ENCODE measurements at places on chromosomes 1 and 21.

- DNase-seq = peak; percentile 32
Measured at GRCh38 chr21:39348355-39349210, at the start of gene HMGN1. HMGN1 (minus strand) TSS chr21:39349088; CDS start chr21:39348917, 171 bp downstream.

GRCh38 chr1:221963742-221964141 lies 221.9 kb upstream of the DUSP10 start:
- DNase-seq = no peak

DNA sequence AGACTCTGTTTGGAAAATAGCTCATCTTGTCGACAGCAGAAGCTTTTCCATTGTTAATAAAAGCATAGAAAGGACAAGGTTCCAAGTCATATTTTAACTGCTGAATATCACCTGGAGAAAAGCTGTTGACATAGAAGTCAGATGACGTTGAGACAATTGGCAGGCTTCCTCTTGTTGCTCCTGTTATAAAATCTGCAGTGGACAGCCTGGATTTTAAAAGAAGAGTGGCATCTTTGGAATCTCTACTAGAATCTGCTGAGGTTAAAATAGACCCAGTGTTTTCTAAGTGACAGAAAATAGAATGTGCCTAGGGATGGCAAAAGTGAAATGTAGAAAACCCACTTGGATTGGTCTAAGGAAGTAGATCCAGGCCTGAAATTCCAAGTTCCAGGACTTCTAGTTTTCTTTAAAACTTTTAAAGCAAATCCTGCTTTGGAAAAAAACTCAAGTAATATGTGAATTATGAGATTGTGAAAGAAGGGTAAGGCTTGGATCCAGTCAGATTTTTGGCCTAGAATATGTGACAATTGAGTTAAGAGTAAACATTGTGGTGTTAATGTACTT lies 53.6 kb upstream of the NEXN start:
- DNase-seq = no peak

DNA sequence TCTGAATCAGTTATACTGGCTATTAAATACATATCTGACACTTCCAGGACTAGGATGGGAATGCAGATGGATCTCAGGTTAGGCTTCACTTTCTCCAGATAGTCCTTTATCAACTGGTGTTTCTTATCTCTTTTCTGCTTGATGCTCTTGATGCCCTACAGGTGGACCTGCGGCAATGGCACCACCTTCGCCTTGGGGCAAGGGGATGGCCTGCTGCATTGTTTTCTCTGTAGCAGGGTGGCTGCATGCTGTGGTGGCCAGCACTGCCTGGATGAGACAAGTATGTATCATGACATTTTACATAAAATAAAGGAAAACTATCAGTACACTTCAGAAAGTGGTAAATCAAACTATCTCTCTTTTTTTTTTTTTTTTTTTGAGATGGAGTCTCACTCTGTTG lies 217.7 kb upstream of the ZP4 start:
- no peak for DNase-seq

GRCh38 chr21:35336534-35336933 lies 287.4 kb upstream of the RUNX1 start:
- DNase-seq = no peak

GRCh38 chr1:152107984-152108881 lies 7.0 kb downstream of the TCHH start:
- no peak for DNase-seq

DNA sequence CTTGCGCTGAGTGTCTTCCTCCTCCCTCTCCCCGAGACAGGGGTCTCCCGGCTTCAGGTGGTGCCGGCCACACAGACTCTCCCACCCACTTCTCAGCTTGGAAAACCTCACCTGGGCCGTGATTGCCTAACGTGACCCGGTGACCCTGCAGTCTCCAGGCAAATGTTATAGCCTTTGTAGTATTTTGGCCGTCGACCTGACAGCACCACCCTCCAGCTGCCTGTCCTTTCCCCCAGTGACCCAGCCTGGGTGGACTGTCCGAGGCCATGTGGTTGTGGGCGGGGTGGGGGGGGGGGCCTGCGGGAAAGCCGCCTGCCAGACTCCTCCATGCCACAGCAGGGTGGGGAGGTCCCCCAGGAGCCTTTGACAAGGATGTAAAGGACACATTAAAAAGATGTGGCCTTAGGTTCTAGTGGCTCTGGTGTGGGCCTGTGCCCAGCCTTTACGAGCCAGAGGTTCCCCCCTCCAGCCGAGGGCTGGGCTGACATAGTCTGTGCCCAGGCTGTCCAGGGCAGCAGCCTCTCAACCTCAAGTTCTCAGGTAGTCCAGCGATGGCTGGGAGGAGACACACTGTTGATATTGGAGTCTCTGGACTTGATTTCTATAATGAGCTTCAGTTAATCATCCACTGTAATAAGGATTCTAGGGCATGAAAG lies 8.1 kb downstream of the TOR3A start:
- no peak for DNase-seq

DNA sequence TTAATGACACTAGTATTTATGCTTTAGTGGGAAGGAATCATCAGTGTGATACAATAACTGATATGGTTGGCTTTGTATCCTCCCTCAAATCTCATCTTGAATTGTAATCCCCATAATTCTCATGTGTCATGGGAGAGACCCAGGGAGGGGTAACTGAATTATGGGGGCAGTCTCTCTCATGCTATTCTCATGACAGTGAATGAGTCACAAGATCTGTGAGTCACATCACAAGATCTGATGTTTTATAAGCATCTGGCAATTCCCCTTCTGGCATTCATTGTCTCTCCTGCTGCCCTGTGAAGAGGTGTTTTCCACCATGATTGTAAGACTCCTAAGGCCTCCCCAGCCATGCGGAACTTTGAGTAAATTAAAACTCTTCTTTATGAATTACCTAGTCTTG lies 1760.3 kb downstream of the NCAM2 start:
- DNase-seq = no peak

DNA sequence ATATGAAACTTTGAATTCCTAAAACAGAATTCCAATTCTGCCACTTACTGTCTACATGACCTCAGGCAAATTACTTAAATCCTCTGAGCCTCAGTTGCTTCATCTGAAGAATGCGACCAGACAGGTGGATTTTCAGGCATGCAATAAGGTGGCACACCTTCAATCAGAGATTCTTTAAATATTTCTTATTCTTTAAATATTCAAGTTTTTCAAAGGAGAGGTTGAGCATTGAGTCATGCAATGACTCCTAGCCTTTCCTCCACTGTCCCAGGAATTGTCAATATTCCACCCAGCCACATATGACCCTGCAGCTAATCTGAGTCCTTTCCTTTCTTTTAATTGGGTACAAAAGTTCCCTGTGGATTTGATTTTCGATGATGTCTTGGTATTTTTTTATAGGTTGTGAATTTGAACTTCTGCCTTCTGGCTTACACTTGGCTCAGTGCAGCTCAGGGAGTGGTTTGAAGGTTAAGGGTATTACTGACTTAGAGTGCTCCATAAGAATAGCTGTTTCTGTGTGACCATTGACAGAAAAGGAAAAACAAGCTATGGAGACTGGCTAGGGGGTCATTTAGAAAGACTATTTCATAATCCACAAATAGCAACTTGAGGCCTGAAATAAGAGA lies 52.2 kb upstream of the PRDX6 start:
- DNase-seq = no peak

DNA sequence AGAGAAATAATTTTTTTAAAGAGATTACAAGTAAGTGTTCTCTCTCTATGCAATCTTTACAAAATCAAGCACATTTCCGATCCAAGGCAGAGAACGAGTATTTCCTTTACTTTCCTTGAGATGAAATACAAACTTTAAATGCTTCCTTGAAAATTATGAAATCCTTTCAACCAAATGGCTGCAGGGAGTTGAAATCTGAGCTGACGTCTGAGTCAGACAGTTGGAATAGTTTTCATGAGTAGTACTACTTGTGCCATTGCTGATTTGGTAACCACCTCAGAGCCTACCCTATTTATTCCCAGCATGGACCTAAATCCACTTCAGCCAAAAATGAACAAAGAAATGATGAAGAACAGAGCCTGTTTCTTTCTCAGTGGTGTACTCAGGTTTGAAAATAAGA lies 183.6 kb downstream of the GIPC2 start:
- no peak for DNase-seq

DNA sequence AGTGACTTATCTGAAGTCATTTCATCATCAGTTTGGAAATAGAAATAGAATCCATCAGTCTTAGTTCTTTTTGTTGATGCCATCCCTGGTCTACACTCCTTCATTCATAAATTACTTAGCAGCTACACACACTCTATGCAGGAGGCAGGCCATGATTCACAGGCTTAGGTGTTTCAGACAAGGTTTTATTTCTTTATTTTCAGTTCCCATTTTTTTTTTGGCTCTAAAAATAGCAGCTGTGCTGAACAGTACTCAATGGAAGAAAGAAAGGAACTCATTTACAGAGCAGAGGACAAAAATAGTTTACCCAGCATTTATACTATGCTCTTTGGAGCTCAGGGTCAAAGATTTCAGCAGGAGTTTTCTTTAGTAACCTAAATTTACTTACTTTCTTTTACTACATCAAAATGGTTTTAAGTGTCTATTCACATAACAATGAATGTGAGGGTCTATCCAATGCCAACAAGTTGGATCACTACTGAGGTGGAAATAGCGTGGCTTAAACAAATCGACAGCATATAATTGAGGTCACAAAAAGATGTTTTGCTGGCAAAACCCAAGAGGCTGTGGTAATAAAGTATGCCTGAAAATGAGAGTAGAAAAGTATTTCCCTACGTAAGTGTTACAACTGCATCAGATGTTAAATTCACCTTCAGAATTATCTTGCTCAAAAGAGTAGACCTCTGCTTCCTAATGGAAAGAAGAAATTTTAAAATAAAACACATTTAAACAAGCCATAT lies 7.7 kb downstream of the KRTAP19-8 start:
- DNase-seq = no peak

- DNase-seq = no peak
Measured at GRCh38 chr1:7644961-7645750, 125.9 kb upstream of the VAMP3 start.

DNA sequence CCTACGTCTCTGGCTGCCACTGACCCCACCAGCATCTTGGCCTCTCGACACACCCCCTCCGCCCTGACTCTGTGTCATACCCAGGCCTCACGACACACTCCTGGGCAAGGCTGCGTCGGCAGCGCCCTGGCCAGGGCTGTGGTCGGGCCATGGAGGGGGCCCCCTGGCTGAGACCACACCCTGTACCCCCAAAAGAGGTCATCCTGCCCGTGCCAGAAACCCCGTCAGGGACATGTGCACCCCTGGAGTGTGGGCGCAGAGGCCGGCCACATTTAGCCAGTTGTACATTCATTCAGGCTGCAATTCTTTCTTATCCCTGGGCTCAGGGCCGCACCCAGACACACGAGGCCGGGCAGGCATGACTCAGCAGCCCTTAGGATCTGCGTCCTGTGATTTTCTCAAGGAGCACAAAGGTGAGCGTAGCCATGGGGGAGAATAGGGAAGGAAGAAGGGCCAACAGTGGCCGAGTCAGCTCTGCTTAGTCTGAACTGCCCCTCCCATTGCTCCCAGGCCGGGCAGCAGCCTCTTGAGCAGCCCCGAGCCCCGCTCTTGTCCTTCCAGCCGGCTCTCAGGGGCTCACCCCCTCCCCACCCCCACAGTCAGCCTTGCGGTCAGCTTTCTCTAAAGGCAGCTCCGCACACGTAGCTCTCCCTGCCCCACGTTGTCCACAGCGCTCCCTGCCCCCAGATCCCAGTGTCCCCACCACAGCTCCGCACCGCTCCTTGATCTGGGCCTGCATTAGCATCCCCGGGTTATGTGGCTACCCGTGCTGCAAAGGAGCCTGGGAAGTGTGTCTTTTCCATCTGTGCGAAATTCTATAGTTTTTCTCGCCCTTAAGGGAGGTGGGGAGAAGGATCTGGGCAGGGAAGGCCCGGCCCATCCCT lies 7.9 kb downstream of the CSTB start:
- DNase-seq = no peak

DNA sequence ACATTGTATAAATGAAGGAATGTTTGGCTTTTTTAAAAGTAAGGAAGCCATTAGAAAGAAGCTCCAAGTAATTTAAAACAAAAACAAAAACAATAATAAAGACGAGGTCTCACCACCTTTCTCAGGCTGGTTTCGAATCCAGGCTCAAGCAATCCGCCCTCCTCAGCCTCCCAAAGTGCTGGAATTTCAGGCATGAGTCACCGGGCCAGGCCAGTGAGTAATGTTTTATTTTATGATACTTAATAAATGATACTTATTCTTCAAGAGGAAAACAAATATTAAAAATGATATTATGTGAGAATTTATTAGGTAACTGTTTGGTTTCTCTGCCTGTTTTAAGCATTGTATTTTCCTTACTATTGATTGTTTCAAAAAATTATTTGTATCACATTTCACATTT lies 201.4 kb upstream of the BRINP3 start:
- DNase-seq = no peak

DNA sequence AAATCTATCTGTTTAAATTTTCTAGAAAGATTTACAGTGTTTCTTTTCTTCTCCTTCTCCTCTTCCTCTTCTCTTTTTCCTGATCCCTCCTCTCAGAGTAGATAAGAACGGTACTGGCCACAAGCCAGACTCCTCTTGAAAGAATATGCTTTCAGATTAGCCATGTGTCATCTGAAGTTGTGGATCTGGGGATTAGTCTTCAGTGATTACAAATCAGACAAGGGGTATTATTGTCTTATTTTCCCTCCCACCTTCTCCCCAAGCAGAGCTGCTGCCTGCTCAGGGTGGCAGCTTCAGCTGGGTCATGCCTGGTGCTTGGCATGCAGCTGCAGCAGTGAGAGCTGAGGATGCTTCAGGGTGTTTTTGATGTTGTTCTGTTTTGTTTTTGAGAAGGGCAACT lies 42.7 kb downstream of the SGIP1 start:
- no peak for DNase-seq

DNA sequence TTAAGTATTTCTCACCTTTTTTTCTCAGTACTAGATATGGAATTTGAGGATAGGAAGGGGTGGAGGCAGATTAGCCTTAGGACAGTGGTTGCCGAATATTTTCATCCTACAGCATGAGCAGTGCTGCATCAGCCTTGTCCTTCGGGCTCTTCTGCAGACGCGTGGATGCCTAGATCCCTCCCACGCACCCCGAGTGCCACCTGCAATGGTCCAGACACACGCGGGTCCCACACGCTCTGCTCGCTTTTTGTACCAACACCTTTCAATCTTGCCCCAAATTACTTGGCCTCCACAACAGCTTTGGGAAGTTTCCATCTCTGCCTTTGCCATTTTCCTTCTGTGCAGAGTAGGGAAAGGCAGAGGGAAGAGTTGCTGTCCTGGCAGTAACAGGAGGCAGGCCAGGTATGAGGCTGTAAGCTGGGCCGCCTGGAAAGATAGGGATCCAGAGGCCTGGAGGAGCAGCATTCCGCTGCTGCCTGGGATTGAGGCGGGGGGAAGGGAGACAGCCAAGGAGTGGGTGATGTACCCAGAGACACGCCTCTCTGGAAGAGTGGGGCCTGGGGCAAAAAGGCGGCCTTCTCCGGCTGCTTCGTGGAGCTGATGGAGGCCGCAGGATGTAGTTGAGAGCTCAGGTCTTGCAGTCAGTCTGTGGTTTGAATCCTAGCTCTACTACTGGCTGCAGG lies 467.7 kb downstream of the KIF26B start:
- DNase-seq = no peak

DNA sequence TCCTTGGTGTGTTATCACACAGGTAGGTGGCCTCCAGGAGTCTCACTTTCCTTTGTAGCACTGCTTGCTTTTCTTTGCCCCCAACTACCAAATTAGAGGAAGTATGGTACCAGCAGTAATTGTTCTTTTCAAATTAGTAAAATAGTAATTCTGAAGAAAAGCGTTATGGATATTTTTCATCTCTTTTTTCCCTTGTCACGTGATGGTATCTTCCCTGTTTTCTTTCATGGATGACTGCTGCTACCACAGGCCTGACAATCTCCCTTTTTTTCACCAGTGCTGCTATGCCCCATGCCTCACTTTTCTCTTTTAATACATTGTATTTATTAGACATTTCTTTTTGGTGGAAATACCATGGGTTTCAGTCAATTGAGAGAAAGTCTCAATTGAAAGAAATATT lies 3.3 kb downstream of the ZBTB37 start:
- no peak for DNase-seq

All from SIG-M5 (cell line).